ENCODE measurements at places on chromosomes 3 and 15.

- peak; percentile 55 for DNase-seq
These were observed 76.5 kb downstream of the HMG20A start for GRCh38 chr15:77497110-77497737.

DNA sequence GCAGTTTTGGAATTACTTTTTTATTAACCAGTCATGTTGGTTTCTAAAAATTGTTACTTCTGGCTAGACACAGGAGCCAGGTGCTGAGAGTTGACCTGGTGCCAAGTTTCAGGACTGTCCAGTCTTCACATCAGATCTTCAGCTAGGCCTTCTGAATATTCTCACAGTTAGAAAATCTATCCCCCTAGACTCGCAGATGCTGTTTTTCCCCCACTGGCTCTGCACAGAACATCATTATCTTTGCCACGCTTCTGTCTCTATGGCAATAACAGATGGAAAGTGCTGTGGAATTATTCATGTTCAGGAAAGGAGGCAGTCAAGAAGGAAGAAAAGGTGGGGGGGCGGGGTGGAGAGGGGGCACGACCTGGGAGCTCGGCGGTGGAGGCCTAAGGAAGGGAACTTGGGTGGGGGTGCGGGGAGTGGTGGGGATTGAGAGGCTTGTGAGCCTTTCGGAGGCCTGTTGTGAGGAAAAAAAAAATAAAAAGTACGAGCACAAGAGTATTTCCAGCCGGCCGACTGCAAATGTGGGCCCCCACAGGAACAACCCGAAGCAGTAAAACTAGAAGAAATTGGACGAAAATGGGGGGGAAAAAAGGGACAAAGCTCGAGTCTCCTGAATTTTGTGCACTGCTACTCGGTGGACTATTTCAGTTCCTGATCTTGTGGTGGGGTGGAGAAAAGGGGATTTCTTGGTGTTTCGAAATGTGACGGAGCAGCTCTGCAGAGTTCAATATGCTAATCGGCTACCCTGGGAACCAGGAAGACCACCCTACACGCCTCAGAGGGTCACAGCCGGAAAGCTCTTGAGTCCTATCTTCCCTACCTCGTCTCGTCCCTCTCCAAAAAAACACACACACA, 1.5 kb upstream of the SKIL start:
- no peak for DNase-seq

DNA sequence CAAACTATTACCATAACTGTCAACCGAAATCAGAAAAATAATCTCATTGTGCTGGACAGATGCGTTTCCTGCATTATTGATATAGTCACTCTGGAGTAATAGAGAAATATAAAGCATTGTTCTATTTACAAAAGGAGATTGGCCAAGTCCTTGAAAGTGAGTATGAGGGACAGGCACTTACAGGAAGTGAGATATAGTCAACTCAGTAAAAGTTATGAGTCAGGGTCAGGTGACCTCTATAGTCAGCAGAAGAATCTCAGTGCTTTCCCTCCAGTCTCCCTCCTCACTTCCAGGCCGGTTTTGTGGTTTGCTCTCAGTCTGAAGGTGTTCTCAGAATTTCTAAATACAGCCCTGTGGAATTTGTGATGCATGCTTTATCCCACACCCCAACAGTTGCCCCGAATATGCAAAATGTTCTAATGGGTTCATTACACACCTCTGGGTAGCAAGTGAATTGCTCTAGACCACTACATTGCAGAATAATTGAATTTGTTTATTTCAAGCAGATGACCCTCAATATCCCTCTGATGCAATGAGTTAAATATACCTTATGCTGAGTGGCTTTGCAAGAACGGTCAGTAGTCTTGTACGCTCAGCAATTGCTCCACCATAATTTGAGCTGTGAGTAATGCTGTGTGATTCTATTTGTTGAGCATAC, 787.7 kb downstream of the MCTP2 start:
- DNase-seq = no peak

- no peak for DNase-seq
These were observed 61.6 kb upstream of the MAP4 start for GRCh38 chr3:48077815-48078214.

- DNase-seq = no peak
These were observed 42.2 kb downstream of the GMPS start for GRCh38 chr3:155912579-155913190.

- no peak for DNase-seq
These were observed 93.3 kb downstream of the TRIM42 start for GRCh38 chr3:140770977-140771667.
